ENCODE measurements at places on chromosomes 2 and 18.

- no peak for DNase-seq
Measured at GRCh38 chr18:29979881-29980280, 1062.7 kb downstream of the DSC3 start.

- no peak for DNase-seq
Measured at GRCh38 chr2:199607914-199608313, 150.2 kb upstream of the SATB2 start.

DNA sequence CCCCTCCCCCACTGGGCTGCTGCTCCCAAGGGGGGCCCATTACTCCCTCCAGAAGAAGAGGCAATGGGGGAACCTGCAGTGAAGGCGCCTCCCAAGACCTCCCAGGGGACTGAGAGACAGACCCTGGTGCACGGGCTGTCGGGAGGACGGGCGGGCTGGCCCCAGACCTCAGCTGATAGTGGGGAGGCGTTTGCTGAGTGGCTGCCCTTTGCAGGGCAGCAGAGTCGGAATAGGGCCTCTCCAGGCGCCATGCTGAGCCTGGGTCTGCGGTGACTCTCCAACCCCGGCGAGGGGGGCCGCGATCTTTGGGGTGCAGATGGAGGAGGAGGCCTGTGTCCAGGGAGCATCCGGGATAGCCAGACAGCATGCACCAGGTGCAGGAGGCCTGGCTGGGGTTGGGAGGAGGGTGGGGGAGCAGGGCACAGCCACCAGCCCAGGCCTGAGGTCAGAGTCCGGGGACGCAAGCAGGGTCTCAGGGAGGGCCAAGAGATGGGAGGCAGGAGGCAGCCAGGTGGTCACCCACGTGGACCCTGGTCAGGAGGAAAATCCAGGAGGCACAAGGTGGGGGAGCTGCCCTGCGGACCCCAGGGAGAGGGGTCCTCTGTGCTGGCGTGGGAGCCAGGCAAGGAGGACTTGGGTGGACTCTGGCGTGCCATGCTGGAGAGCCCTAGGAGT is 11.0 kb downstream of the CROCC2 start:
- DNase-seq, result no peak

- no peak for DNase-seq
Measured at GRCh38 chr2:98800330-98801064, 69.6 kb upstream of the MGAT4A start.

GRCh38 chr2:151827564-151828142 is 568 bp downstream of the ARL5A start:
- DNase-seq, result peak; percentile 10

DNA sequence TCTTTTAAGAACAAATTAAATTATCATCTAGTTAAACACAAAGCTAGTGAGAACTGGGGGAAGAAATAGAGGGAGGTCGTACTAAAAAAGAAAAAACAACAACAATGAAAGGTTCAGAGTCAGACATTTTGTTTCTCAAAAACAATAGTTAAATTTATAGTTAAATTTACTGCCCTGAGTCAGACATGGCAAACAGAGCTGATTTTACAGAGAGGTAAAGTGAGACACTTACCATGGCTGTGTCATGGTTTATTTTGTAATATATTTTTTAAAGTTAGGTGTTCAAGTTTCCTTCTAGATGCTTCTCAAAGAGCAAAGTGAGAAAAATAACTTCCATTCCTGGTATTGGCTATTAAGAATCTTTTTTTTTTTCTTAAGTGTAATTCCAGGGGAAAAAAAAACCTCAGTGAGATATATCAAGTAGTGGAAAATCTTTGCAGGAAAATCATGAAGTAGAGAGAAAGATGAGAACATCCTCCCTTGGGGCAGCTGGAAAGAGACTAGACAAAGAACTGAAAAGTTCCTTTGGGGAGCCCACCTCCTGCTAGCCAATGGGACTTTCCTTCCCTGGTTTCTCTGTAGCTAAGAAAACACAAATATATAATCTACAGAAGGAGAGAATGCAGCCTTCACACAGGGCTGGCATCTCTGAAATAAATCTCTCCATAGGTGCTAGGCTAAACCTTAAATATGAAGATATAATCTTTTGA is 12.3 kb downstream of the KLF7 start:
- DNase-seq, result no peak

DNA sequence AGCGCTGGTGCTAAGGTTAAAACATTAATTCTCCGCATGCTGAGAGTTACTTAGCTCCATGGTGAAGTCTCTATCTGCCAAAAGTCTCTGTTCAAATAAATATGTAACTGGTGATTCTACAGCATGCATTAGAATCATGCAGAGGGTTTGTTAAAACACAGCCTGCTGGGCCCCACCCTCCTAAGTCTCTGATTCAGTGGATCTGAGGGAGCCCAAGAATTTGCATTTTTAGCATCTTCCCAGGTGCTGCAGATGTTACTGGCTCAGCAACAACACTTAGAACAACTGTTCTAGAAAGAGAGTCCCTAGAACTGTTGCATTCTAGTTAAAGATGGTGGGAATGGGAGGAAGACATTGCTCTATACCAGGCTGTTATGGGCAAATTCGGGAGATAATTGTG is 73.4 kb downstream of the DPP10 start:
- no peak for DNase-seq

- no peak for DNase-seq
Measured at GRCh38 chr2:232458661-232459418, 2.9 kb downstream of the ALPI start.

- DNase-seq, result peak; percentile 20
Measured at GRCh38 chr2:160352500-160352899, 141.1 kb downstream of the RBMS1 start.

- no peak for DNase-seq
Measured at GRCh38 chr2:144412709-144413108, 107.2 kb downstream of the ZEB2 start.

GRCh38 chr2:8324164-8324856 is 357.5 kb upstream of the ID2 start:
- peak; percentile 59 for DNase-seq

DNA sequence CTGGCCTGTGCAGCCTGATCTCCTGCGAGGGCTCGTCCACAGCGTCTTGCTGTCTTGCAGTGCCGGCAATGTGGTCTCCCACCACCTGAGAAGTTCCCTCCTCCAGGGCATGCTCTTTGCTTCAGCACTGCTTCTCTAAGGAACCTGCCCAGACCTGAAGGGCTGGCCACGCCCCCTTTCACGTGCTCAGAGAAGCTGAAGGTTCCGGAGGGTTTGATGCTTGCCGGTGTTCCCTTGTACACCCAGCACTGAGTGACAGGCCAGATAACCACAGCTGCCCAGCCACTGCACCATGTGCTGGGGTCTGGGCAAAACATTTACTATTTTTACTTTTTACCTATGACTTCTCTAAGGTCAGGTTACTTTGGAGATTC is 1.7 kb upstream of the POLR2D start:
- DNase-seq, result no peak

GRCh38 chr2:151637271-151637781 is 97.0 kb downstream of the NEB start:
- DNase-seq, result no peak

DNA sequence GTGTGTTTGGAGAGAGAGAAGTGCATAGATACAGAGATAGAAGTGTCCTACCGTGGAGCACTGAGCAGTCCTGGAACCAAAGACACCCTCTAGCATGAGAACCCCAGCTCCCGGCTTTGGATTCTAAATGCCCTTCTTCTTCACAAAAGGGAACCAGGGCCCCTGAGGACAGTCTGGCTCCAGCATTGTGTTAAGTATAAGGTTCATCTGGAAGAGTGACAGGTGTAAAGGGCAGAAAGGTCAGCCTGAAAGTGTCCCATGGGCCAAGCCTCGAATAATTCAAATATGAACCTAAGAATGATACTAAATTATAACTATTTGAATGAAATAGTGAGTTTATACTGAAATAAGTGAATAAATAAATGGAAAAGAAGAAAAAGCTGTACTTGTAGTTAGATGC is 109.7 kb downstream of the SNTG2 start:
- DNase-seq, result no peak

DNA sequence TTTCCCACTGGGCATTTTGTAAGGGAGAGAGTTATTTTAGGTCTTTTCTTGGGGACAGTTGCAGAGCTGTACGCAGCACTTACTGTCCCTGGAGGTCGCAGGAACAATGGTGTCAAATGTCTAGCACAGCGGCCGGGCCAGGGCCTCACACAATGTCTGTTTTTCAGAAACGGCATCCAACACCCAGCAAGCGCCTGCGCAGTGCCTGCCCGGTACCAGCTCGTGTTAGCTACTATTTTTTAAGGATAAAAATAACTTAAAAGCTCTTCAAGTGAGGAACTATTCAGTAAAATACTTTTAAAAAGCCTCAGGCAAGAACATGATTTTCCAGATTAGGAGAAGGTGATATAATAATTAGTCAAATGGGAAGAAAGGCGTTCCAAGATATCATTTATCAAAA is 90.0 kb downstream of the MBP start:
- no peak for DNase-seq

- DNase-seq, result no peak
Measured at GRCh38 chr2:11703700-11704099, 33.7 kb upstream of the NTSR2 start.

GRCh38 chr2:100630473-100630977 is 67.7 kb downstream of the PDCL3 start:
- DNase-seq, result no peak

DNA sequence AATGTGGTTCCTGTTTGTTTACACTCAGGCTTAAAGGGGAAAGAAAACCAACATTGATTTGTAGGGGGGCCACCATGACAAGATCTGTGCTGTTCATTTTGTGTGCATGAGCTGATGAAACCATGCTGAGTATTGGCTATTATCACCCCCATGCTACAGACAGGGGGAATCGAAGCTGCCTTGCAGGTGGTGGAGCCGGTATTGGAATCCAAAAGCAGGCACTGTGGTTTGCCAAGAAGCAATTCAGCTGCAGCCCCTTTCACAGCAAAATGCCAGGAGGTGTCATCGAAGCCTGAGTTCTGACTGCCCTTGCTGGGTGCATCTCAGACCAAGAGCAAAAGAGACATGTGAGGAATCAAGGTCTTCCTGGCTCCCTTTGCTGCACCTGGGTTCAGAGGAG is 221.9 kb downstream of the UXS1 start:
- no peak for DNase-seq

GRCh38 chr2:63041592-63041991 is 9.0 kb upstream of the OTX1 start:
- DNase-seq, result no peak

- no peak for DNase-seq
Measured at GRCh38 chr2:74514368-74515270, at the start of gene TLX2. Gene TLX2, plus strand, starts transcription at chr2:74514450. Its CDS starts 357 bp downstream, at chr2:74514807.

- DNase-seq, result no peak
Measured at GRCh38 chr18:12517142-12517825, 109.6 kb downstream of the PRELID3A start.

DNA sequence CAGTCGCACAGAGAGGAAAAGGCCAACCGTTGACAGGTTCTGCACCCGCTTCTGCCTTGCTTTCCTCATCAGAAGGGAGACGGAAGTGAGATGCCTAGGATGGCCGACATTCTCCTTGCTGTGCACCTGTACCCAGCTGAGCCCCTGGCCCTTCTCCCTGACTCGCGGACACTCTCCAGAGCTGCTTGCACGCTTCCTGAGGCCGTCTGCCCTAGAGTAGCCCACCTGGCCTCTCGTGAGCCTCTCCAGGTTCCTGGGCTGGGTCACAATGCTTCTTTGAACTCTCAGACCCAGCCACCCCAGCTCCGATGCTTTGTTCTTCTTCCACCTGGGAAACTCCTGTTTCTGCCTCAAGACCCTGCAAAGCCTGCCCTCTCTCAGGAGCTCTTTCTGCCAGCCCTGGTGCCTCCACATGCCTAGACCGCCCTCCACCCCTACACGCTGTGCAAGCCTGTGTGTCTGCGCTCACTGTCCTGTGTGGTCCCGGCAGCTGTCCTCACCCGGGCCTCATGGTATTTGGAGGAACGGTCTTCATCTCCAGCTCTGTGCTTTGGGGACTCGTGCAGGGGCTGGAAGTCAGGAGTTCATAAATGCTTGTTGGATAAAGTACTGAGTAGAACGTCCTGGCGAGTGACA is 345.4 kb upstream of the SALL3 start:
- DNase-seq, result no peak

GRCh38 chr2:45750001-45750400 is 98.5 kb downstream of the PRKCE start:
- DNase-seq, result no peak

DNA sequence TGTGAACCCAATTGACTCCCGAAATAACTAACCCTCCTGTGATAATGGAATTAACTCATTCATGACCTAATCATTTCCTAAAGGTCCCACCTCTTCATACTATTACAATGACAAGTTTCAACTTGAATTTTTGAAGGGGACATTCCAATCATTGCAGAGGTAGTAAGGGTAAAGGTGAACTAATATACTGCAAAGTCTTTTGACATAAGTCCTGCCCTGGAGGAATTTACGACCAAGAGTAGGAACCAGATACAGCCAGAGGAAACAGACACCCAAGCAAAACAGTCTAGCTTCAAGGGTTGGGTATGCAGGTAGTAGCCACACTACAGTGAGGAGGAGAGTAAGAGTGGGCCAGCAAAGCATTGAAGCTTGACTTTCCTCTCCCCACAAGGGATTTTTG is 1.2 kb upstream of the SRBD1 start:
- DNase-seq, result no peak

GRCh38 chr2:207337234-207338219 is 171.8 kb upstream of the KLF7 start:
- DNase-seq, result no peak

- DNase-seq, result no peak
Measured at GRCh38 chr18:5543036-5543680, 639 bp downstream of the EPB41L3 start.

DNA sequence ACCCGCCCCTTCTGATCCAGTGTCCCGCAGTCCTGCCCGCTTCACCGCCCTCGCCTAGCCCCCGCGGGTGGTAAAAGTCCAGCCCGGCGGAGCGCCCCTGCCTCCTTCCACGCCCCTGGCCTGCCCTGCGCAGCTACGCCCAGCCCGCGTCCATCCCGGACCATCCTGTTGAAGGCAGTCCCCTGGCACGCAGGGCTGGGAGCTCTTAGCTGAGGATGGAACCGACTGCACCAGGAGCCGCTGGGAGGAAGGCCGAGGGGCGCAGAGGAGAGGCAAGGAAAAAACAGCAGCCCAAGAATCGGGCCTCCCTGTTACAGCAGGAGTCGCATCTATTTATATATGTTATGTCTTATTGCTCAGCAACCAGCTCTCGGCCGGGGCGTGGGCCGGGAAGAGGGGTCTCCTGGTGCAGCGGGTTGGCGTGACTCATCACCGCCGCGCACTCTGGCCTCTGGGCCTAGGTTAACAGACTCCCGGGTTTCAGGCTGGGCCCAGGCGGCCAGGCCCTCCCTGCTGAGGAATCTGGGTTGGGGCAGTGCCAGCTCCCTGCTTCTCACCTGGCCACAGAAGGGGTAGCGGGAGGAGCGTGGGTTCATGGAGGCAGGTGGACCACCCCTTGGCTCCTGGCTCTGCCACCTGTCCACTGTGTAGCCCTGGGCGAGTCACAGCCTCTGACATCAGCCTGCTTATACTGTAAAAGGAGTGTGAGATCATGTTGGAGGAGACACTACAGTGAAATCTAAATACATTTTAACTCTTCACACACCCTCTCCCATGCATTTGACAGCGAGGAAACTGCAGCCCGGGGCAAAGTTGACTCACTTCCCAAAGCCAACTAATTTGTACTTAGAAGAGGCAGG is 13.4 kb upstream of the MAP3K2 start:
- DNase-seq, result no peak

GRCh38 chr2:179995741-179996515 is 11.2 kb downstream of the CWC22 start:
- DNase-seq, result no peak
